ENCODE measurements at places on chromosomes 4 and X. TPM values are rescaled to one million over a fixed set of nuclear protein-coding genes. Genes with fewer than 3 reads are reported as not detected.

INTS6L gene
- 5.9 TPM for total RNA-seq

FSTL5 gene
- not detected for total RNA-seq

RPS6KA6 gene
- not detected for total RNA-seq

TCEANC gene
- total RNA-seq = 4.0 TPM

NKX3-2 gene
- total RNA-seq = 0.42 TPM

DNA sequence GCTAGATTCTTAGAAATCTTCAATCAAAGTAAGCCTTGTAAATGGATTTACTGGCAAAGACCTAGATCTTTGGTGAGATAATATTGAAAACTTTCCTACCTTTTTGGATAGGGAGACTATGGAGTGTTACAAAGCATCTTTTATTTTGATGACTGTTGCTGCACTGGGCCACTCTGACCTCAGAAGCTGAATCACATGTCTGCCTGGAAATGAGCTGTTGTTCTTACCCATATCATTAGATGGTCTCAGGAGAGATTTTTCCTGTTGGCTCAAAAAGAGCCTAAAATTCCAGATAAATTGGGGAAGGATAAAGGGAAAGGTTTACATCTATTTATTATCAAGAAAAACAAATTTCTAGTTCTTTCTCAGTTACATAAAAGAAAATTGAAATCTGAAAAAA lies 127.5 kb upstream of the BMP3 start:
- no peak for DNase-seq
- H3K36me3 ChIP-seq = no peaks in the 10 kb centered on the region
- no peak overlapping the region for H3K27ac ChIP-seq
- no peaks in the 10 kb centered on the region for H3K27me3 ChIP-seq
- H3K4me3 ChIP-seq = no peak overlapping the region
- H3K4me1 ChIP-seq = no peaks in the 10 kb centered on the region

GRCh38 chr4:24980064-24980690 lies 50.6 kb downstream of the LGI2 start:
- H3K4me3 ChIP-seq = no peak overlapping the region
- H3K27me3 ChIP-seq = peaks cover 5% of the 10 kb centered on the region
- no peak overlapping the region for H3K27ac ChIP-seq
- H3K4me1 ChIP-seq = peaks cover 13% of the 10 kb centered on the region

- H3K27me3 ChIP-seq = no peaks in the 10 kb centered on the region
- H3K4me1 ChIP-seq = peaks cover 20% of the 10 kb centered on the region
- H3K36me3 ChIP-seq = peaks cover 16% of the 10 kb centered on the region
- H3K27ac ChIP-seq = peak overlapping the region; percentile 97
Measured at GRCh38 chr4:74378573-74378972, 13.6 kb downstream of the EREG start.

- no peaks in the 10 kb centered on the region for H3K27me3 ChIP-seq
- no peak for DNase-seq
- no peaks in the 10 kb centered on the region for H3K4me1 ChIP-seq
- H3K4me3 ChIP-seq = no peak overlapping the region
- H3K27ac ChIP-seq = no peak overlapping the region
Measured at GRCh38 chr4:124032035-124032434, 635.4 kb downstream of the SPRY1 start.

- H3K4me3 ChIP-seq = no peak overlapping the region
- no peaks in the 10 kb centered on the region for H3K27me3 ChIP-seq
Measured at GRCh38 chr4:184287697-184288255, 70.1 kb upstream of the ENPP6 start.

DNA sequence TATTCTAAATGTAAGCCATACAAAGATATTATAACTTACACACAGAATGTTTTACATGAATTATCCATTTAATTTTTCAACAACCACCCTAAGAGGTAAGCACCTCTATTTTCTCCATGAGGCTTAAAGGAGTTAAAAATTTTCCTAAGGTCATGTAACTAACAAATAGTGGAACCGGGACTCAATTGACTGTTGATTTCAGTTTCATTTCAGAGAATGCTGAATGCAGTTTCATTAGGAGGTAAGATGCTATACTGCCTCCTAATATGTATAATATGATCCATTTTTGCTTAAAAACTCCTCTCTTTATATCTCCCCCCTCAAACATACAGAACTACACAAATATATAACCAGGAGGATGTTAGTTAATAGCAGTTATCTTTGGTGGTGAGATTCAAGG lies 29.1 kb downstream of the PHKA1 start:
- peaks cover 54% of the 10 kb centered on the region for H3K27me3 ChIP-seq
- H3K4me3 ChIP-seq = no peak overlapping the region
- H3K27ac ChIP-seq = no peak overlapping the region
- no peaks in the 10 kb centered on the region for H3K36me3 ChIP-seq
- no peak for DNase-seq

GRCh38 chr4:56995525-56995924 lies 16.8 kb downstream of the POLR2B start:
- no peak overlapping the region for H3K4me3 ChIP-seq
- no peaks in the 10 kb centered on the region for H3K27me3 ChIP-seq
- H3K4me1 ChIP-seq = peaks cover 6% of the 10 kb centered on the region
- no peak for DNase-seq
- no peak overlapping the region for H3K27ac ChIP-seq

DNA sequence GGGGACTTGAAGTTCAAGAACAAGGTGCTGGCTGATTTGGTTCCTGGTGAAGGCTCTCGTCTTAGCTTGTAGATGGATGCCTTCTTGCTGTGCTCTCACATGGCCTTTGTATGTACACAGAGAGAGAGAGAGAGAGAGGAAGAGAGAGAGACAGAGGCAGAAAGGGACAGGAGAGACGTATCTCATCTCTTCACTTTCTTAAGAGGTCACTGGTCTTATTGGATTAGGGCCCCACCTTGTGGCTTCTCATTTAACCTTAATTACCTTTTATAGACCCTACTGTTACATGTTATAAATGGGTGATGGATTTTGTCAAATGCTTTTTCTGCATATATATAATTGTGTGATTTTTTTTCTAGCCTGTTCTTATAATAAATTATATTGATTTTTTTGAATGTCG lies 1444.2 kb downstream of the ADGRL3 start:
- no peak overlapping the region for H3K4me3 ChIP-seq
- H3K4me1 ChIP-seq = peaks cover 18% of the 10 kb centered on the region
- H3K27me3 ChIP-seq = no peaks in the 10 kb centered on the region
- H3K27ac ChIP-seq = no peak overlapping the region

GRCh38 chr4:6085691-6086628 lies 67.7 kb upstream of the C4orf50 start:
- H3K4me1 ChIP-seq = no peaks in the 10 kb centered on the region
- no peaks in the 10 kb centered on the region for H3K36me3 ChIP-seq
- H3K4me3 ChIP-seq = no peak overlapping the region
- DNase-seq = no peak
- H3K27ac ChIP-seq = no peak overlapping the region
- H3K27me3 ChIP-seq = no peaks in the 10 kb centered on the region

GRCh38 chrX:9151772-9152307 lies 117.9 kb upstream of the FAM9B start:
- no peak for DNase-seq
- H3K27ac ChIP-seq = no peak overlapping the region
- H3K4me1 ChIP-seq = peaks cover 17% of the 10 kb centered on the region

- DNase-seq = no peak
- peaks cover under 1% of the 10 kb centered on the region for H3K4me1 ChIP-seq
- H3K27ac ChIP-seq = no peak overlapping the region
- H3K36me3 ChIP-seq = no peaks in the 10 kb centered on the region
Measured at GRCh38 chrX:101062176-101062575, 10.3 kb upstream of the TRMT2B start.

DNA sequence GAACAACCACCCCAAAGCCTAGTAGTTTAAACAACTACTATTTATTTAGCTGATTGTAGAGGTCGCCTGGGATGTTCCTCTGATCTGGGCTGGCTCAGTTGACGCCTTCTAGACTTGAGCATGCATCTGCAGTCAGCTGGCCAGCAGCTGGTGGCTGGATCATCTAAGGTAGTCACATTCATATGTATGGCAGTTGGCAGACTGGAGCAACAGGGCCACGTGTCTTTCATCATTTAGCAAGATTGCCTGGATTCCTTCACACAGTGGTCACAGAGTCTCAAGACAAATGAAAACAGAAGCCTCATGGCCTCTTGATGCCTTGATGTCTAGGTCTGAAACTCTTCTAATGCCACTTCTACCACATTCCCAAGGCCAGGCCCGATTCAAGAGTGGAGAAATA lies 220.6 kb upstream of the S100G start:
- H3K27me3 ChIP-seq = peaks cover 52% of the 10 kb centered on the region
- no peaks in the 10 kb centered on the region for H3K36me3 ChIP-seq
- no peaks in the 10 kb centered on the region for H3K4me1 ChIP-seq
- no peak for DNase-seq
- H3K27ac ChIP-seq = no peak overlapping the region

DNA sequence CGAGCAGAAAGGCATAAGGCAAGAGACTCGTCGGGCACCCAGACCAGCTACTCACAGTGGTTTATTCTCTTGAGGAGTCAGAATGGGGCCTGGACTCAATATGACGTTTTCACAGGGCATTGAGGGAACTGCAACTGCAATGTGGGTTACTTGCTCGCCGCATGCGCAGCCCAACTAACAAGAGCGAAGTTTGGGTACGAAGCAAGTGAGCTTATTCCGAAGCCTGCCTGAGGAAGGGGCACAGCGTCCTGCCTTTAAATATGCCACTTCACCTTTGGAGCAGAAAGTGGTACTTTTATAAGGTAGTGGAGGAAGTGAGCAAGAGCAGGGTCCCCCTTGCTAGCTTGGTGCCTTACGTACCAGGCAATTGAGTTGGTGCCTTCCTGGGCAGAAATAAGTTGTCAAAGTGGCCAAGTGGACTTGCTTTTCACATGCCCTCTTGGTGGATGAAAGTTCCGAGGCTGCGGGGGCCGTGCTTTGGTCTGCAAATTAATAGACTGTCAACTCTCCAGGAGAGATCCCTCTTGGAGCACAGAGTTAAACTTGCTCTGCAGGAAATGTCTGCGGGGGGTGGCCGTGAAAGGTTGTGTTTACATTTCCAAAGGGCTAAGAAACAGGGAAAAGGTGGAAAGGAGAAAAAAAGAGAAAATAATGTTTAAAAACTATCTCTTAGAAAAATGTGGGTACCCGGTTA lies 480.4 kb downstream of the TRIML1 start:
- H3K27me3 ChIP-seq = no peaks in the 10 kb centered on the region
- no peak overlapping the region for H3K27ac ChIP-seq
- no peak for DNase-seq
- H3K4me1 ChIP-seq = no peaks in the 10 kb centered on the region
- no peak overlapping the region for H3K4me3 ChIP-seq

DNA sequence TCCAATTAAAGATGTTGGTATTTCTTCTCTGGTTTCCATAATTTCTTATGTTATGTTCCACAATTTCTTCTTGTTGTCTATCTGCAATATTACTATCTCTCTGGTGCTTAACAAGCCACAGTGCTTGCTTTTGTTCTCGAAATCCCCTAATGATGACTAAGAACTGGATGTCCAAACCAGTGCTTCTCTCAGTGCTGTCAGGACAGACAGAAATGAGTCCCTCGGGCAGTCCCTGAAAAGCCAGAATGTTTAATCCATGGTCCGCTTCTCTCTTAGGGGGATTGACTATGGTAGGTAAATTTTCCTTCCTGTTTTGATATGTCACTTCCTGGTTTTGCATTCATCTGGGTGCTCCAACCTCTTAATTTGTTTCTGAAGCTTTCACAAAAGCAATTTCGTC lies 321.6 kb upstream of the PCDH10 start:
- H3K27me3 ChIP-seq = no peaks in the 10 kb centered on the region
- H3K4me1 ChIP-seq = no peaks in the 10 kb centered on the region
- H3K4me3 ChIP-seq = no peak overlapping the region
- no peak overlapping the region for H3K27ac ChIP-seq
- H3K36me3 ChIP-seq = no peaks in the 10 kb centered on the region

DNA sequence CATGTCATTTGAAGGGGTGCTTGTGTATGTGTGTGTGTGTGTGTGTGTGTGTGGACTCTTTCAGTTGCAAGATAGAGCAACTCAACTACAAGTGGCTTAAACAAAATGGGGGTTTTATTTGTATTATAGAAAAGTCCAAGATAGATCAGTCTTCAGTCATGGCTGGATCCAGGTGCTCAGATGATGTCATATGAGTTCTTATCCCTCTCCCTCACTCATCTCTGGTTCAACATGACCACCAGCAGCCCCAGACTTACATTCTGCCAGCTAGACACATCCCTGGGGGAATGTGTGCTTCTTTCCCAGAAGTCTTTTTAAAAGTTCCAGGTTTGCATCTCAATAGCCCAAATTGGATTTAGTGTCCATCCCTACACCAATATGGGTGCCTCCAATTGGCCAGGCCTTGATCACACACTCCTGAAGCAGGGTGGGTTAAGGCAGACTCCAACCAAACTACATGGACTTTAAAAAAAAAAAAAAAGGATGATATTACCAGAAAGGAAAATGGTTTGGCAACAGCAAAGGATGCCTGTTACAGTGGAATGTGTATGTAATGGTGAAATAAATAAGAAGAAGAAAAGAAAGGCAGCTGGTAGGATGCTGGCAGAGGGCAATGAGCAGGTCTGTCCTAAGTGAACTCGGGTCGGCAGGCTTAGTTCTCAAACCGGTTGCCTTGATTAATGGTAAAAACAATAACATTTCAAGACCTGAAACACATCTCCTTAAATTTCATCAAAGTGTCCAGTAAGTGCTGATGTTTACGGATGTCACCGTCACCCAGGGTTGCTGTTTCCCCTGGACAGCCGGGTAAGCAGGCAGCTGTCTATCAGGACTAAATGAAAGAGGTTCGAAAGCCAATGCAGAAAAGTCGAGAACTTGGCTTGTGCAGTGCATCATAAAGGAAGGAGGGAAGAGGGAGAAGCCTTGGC lies 107.7 kb downstream of the SMIM20 start:
- peak; percentile 36 for DNase-seq
- H3K27me3 ChIP-seq = no peaks in the 10 kb centered on the region
- H3K27ac ChIP-seq = peak overlapping the region; percentile 10
- H3K4me1 ChIP-seq = peaks cover 35% of the 10 kb centered on the region

DNA sequence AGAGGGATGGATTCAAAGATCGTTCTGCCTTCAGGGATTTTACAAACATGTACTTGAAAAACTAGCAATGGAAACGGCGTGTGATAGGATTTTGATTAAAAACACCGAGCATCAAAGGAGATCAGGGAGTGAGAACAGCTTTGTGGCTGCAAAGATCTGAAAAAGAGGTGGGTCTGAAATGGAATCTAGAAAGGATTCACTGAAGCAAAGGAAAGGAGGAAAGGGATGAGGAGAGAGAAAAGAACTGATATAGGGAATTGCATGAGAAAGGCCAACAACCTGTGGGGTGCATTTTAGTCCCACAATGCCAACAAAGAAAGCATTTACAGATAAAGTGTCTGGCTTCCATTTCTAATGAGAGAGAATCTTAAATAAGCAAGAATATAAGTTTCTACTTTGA lies 23.1 kb downstream of the ADH4 start:
- no peaks in the 10 kb centered on the region for H3K27me3 ChIP-seq
- no peaks in the 10 kb centered on the region for H3K36me3 ChIP-seq
- H3K27ac ChIP-seq = no peak overlapping the region
- H3K4me3 ChIP-seq = no peak overlapping the region
- H3K4me1 ChIP-seq = no peaks in the 10 kb centered on the region

Measured in MCF 10A (cell line).